ENCODE measurements at places on chromosomes 2 and 18.

- no peak for DNase-seq
Measured at GRCh38 chr2:98157557-98157956, 70.6 kb downstream of the VWA3B start.

GRCh38 chr2:64655873-64656272 is 2.2 kb upstream of the SERTAD2 start:
- DNase-seq, result no peak

DNA sequence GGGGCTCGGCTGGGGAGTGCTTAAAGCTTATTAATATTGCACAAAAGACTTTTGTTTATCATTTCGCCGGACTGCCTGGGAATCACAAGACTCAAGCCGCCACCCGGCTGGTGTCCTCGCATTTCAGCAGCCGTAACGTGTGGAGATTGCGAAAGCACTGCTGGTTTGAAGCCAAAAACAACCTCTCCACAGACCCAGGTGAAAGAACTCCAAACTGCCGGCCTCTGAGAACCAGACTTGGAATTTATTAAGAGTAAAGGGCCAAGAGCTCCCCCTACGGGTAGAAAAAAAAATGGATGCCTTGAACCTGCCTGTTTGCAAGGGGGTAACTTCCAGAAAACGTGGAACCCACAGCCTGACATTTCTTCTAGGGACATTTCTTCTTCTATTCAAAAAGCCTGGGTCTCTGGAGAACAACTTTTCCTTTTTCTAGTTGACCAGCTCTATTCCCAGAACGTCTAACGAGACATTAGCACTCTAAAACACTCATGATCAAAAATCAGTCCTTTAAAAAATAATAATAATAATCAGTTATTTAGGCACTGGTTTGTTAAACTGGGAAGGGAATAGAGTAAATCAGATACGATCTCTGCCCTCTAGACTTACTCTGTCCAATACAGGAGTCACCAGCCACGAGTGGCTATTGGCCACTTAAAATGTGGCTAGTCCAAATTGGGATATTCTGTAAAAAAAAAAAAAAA is 216.3 kb downstream of the C1D start:
- DNase-seq, result peak; percentile 49

DNA sequence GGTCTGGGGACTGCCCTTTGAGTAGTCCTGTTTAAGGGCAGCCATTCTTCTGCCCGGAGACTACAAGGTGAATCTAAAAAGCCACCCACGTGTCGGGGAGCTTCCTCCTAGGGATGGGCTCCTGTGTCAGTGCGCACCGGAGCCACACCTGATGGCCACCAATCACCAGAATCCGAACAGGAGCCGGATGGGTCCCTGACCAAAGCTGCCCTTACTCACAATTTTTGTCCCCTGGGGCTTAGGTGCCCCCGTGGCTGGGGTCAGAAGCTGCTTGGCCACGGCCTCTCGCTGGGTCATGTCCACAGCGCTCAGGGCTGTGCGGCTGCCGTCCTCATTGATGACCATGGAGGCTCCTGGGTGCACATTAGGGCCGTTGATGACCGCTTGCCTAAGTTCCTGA is 30.9 kb downstream of the POLR1A start:
- DNase-seq, result no peak

- no peak for DNase-seq
Measured at GRCh38 chr2:204680576-204680975, 135.3 kb downstream of the PARD3B start.

- DNase-seq, result no peak
Measured at GRCh38 chr2:2075875-2076529, 255.1 kb downstream of the MYT1L start.

DNA sequence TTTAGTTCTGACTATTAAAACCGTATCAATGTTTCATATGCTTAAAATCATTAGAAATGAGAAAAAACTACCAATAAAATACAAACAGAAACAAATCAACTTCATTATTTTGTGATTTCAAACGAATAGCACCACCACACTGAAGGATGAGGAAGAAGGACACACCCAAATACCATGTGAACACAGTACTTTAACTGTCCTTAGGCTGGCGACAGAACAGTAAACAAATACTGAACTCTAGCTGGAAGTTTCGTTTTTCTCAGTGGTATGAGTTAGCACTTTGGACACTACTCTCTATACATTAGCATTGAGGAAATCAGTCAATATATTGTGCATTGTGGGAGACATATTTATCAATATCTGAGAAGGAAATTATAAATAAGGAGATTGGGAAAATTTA is 202.4 kb upstream of the AGAP1 start:
- no peak for DNase-seq

DNA sequence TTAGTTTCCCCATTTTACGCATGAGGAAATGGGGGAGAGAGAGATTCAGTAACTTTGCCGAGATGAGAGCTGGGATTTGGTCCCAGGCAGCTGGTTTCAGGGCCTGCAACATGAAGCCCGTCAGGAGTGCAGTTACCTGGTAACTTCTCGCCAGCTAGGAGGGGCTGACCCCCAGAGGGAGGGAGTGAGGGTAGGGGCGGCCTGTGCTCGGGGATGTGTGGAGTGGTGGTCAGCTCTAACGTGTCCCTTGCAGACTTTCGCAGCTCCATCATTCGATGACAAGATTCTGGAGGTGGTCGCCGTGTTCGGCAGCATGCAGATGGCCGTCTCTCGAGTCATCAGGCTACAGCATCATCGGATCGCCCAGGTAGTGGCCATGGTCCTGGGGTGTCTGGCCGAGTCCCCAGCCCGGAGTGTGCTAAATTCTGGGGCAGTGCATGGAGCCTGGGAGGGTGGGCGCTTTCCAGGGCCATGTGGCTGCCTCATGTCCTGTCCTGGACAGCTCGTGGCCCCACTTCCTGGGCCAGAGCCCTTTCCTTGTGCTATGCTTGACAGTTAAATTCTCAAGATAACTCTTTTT is 103.8 kb downstream of the DGKD start:
- no peak for DNase-seq

DNA sequence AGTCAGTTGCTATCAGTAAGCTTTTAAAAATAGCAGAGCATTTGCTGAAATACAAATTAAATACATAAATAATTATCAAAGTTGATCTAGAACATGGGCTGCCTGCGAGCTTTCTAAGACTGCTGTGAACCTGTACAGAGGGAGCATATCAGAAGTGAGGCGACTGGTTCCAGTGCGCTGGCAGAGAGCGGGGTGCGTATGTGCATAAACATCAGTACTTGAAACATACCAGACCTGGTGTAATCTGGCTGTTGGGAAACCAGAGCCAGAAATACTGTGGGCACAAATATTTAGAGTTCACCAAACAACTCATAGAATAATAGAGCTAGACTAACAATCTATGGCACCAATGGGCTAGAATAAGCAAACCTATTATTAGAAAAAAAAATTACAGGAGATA is 27.3 kb downstream of the PDIA6 start:
- no peak for DNase-seq

DNA sequence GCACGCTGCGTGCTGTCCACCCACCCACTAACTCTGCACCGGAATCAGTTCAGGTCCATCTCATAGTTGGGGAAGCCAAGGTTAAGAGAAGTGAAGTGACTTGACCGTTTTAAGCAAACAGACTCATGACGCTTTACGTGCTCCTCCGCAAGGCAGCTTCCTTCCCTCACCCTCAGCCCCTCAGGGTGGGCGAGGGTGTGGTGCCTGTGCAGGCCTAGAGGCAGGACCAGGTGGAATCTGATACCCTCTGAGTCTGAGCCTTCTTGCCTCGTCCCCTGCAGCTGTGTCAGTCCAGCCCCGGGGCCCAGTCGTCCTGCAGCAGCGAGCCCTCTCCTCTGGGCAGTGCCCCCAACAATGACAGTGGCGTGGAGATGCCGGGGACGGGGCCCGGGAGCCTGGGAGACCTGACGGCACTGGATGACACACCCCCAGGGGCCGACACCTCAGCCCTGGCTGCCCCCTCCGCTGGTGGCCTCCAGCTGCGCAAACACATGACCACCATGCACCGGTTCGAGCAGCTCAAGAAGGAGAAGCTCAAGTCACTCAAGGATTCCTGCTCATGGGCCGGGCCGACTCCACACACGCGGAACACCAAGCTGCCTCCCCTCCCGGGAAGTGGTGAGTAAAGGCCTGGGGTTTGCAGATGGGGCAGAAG is 250.5 kb downstream of the GLI2 start:
- no peak for DNase-seq

GRCh38 chr18:23071285-23071684 is 64.0 kb upstream of the CABLES1 start:
- no peak for DNase-seq

DNA sequence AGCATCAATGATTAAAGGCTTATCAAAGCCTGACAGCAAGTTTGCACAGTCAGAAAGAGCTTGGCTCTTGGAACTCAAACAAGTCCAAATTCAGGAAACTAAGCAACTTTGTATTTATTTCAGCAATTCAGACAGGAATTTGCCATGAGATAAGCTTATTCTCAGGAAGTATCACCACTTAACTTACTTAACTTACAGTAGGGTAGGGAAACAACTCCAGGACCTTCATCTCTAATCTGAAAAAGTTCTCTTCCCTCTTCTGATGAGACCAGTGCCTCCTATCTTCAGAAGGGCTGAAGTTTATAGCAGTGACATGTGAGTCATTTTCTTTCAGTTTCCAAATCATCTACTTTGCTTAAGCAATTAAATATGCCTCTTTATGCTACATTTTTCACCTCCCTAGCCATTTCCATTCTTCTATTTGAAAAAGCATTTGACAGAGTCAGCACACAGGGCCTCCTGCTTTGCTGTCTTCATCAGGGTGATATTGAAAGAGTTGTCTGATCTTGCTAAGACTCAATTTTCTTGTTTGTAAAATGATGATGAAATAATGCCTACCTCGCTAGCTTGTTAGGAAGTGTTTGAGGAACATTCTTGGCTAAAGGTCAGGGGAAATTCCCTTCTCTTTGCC is 389.5 kb downstream of the RND3 start:
- no peak for DNase-seq

DNA sequence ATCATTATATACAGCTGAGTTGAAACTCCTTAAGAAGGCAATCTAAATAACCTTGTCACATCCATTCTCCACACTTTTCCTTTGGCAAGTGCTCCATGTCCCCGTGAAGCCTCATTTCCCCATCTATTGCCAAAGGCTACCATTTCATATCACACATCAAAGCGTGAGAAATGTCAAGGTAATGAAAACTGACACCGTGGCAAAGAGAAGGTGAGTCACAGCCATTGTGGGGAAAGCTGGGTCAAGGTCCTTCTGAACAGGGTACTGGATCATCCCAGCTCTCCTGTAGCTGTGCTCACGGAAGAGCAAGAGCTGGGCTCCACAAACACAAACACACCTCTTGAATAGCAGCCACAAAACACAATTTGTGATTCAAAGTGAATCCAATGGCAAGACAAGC is 58.2 kb upstream of the REG3G start:
- no peak for DNase-seq

DNA sequence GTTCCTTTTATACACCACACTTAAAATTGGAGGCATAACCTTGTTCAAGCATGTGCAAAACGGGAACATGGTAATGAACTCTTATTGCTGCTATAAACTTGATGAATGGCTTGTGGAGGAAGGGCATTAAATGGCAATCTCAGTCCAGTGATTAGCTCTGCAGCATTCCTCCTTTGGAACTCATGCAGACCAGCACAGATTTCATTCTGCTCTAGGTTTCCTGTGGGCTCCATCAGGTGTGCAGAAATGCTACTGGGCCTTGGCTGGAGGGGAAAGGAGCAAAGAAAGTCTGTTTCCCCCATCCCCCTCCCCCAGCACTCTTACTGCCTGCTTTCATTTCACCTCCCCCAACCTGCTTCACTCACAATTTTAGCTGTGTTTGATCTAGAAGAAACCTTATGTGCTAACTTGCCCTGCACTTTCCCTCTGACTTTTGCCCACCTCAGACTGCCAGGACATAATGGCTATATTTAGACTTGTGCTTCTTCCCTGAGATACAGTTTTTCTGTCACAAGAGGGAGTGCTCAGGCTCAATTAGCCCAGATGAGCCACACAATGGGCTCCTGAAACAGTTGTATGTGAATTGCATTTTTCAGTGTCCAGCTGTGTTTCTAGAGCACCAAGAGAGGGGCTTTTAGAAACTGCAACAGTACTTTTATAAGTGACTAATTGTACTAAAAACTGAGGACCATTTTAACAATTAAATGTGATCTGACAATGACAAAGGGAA is 109.8 kb downstream of the FSHR start:
- DNase-seq, result peak; percentile 6

DNA sequence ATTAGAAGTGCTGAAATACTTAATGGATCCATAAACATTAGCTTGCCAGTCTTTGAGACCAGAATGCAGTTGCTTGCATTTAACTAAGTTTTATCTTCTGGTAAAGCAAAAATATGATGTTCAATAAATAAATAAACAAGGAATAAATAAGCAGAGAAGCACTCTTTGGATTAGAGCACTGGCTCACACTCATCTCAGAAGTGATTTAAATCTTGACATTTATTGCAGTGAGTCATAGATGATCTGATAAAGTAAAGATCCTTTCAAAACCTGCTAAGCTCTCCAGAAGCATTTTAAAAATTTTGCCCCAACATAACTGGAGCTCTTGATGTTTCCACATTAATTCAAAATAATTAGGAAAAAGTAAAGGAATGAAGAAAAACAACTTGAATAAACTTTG is 66.8 kb downstream of the KYNU start:
- no peak for DNase-seq

DNA sequence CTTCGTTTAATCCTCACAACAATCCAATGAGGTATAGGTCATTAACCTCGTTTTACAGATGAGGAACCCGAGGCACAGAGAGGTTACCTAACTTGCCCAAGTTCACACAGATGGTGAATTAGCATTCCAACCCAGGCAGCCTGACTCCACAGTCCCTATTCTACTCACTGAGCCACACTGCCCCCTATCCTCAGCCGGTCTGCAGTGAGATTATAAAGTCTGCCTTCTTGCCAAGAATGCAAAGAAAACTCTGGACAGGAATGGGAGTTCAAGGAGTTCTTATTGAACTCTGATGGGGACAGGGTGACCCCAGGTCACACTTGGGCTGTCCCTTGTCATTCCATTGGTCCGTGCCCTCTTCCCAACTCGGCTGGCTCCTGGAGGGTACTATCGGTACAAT is 118.1 kb upstream of the MSH6 start:
- DNase-seq, result no peak

GRCh38 chr18:56060967-56061541 is 473.1 kb upstream of the TCF4 start:
- no peak for DNase-seq

DNA sequence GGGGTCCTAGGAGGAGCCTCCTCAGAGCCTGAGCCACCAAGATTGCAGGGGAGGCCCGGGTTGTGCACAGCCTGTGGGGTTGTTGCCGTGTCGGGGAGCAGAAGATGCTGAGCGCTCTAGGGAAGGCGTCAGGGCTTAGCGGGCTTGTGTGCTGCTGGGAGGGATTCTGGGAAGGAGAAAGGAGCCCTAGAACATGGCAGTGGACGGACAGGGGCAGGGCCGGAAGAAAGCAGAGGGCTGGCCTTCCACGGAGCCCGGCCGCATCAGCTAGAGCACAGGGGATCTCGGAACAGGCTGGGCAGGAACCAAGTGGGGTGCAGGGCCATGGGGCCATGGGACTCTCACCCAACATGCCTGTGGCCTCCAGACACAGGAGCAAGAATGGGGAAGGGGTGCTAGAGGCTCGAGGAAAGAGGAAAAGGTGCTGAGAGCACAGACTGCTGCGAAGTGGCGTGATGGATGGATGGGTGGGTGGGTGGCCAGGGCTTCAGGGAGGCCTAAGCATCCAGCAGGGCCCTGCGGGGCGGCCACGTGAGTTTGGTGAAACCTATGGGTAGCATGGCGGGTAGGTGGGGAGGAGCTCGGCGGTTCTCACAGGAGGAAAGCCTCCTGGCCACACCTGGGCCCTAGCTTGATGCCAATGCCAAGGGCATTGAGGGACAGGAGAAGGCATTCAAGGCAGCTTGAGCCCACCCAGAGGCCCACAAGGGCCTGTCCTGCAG is 35.8 kb downstream of the MTERF4 start:
- no peak for DNase-seq
